Activated CD8-positive, alpha-beta T cell treated with anti-CD3 and anti-CD28 coated beads for 36 hours (primary cell): ENCODE measurements at places on chromosomes 5 and 9. TPM values are rescaled to one million over a fixed set of nuclear protein-coding genes. Genes with fewer than 3 reads are reported as not detected.

- peak overlapping the region; percentile 83 for H3K27ac ChIP-seq
- H3K27me3 ChIP-seq = peaks cover 1% of the 10 kb centered on the region
- peaks cover 6% of the 10 kb centered on the region for H3K36me3 ChIP-seq
- H3K4me3 ChIP-seq = no peak overlapping the region
- peak; percentile 28 for DNase-seq
- peaks cover 27% of the 10 kb centered on the region for H3K4me1 ChIP-seq
These were observed 143.4 kb upstream of the OTULINL start for GRCh38 chr5:14438195-14438606.

DNA sequence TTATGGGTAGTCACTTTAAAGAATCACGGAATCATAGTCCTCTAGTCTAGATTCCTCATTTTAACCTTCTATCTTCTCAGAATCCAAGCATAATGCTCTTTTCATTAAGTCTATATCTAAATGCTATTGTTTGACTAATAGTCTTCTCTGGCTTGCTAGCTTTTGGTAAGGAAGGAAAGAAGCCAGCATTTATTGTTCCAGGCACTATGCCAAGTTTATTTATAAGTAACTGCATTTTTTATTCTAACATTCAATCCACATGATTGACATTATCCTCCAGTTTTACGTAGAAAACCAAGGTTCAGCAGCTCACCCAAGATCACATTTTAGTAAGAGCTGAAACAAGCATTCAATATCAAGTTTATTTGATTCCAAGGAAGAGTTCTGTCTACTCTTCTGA lies 254.2 kb downstream of the SAXO1 start:
- H3K36me3 ChIP-seq = no peaks in the 10 kb centered on the region
- no peaks in the 10 kb centered on the region for H3K4me1 ChIP-seq
- H3K27ac ChIP-seq = no peak overlapping the region
- no peak for DNase-seq

DNA sequence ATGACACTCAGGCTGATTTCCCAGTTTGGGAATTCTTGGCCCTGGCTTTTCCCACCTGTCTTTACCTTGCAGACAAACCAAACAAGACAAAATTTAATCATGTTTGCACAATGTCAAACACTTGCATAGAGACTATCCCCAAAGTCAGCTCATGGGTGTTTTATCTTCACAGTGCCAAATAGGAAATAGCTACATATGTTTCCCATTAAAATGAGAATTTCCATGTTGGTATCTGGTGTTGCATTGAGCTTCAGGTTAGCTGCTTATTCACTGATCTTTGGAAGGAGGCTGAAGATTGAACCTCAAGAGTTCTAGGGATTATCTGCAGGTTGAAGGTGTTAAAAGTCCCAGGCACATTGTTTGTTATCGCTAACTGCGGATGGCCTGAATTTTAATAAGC lies 19.5 kb downstream of the MAP1B start:
- no peaks in the 10 kb centered on the region for H3K4me1 ChIP-seq
- peaks cover 35% of the 10 kb centered on the region for H3K27me3 ChIP-seq
- no peak for DNase-seq
- no peak overlapping the region for H3K27ac ChIP-seq

DNA sequence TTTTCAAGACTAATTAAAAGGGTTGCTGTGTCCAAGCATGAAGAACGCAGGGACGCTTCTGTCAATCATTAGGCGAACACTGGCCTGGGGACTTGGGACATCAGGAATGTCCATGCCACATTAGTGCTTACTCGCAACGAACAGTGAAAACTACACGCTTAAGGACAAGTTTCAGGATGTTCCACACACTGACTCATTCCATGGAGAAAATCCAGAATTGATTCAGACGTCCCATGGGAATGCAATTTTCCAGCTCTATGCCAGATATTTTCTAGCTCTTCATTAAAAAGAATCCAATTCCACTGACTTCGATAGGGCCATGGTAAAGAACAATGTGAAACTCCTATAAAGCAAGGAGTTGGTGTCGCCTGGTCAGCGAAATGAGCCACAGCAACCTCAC lies 98.2 kb downstream of the CAMSAP1 start:
- no peak for DNase-seq
- no peak overlapping the region for H3K4me3 ChIP-seq
- H3K4me1 ChIP-seq = peaks cover 6% of the 10 kb centered on the region
- peaks cover 14% of the 10 kb centered on the region for H3K36me3 ChIP-seq

- no peaks in the 10 kb centered on the region for H3K27me3 ChIP-seq
- H3K36me3 ChIP-seq = no peaks in the 10 kb centered on the region
- peak overlapping the region; percentile 78 for H3K27ac ChIP-seq
- DNase-seq = no peak
These were observed 74.3 kb upstream of the PTGER4 start for GRCh38 chr5:40605295-40605958.

Gene ANKRD34B
- total RNA-seq = not detected
